ENCODE measurements at places on chromosomes 11 and 22. TPM values are rescaled to one million over a fixed set of nuclear protein-coding genes. Genes with fewer than 3 reads are reported as not detected.
A peak's percentile ranks its signal among the peaks of the same experiment; 100 is the strongest.

Gene RASD2
- 20.6 TPM for polyA plus RNA-seq

Gene OR1S2
- polyA plus RNA-seq: not detected

GRCh38 chr22:38963872-38964271, 6.5 kb downstream of the APOBEC3A start:
- H3K4me1 ChIP-seq: no peaks in the 10 kb centered on the region
- no peaks in the 10 kb centered on the region for H3K27me3 ChIP-seq
- H3K4me3 ChIP-seq: no peak overlapping the region
- no peak overlapping the region for H3K27ac ChIP-seq
- H3K36me3 ChIP-seq: no peaks in the 10 kb centered on the region

DNA sequence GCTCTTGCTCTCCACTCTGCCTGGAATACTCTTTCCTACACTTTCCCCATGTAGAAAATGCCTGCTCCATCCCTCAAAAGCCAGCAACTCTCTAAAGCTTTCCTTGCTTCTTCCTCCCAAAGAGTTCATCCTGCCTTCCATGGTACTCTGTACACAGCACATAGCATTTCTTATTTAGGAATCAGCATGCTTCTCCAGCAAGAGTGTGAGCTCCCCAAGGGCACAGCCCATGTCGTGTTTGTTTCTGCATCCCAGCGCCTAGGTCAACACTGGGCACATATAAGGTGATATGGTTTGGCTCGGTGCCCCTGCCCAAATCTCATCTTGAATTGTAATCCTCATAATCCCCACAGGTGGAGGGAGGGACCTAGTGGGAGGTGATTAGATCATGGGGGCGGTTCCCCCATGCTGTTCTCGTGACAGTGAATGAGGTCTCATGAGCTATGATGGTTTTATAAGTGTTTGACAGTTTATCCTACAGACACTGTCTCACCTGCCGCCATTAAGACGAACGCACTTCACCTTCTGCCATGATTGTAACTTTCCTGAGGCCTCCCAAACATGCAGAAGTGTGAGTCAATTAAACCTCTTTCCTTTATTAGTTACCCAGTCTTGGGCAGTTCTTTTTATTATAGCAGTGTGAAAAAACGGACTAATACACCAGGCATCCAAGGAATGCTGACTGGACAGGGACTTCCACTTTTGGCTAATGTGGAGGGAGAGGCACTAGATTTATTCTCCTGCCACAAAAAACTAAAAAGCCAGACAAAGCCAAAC, 8.2 kb downstream of the VPS37C start:
- H3K27me3 ChIP-seq: no peaks in the 10 kb centered on the region
- no peak overlapping the region for H3K4me3 ChIP-seq
- DNase-seq: peak; percentile 56
- H3K36me3 ChIP-seq: no peaks in the 10 kb centered on the region

- H3K27me3 ChIP-seq: peaks cover 33% of the 10 kb centered on the region
- H3K4me3 ChIP-seq: no peak overlapping the region
- H3K4me1 ChIP-seq: no peaks in the 10 kb centered on the region
These were observed 959.1 kb downstream of the BRD1 start for GRCh38 chr22:48868554-48868953.

GRCh38 chr22:40244586-40244985, 66.9 kb downstream of the TNRC6B start:
- H3K4me1 ChIP-seq: no peaks in the 10 kb centered on the region
- H3K27me3 ChIP-seq: no peaks in the 10 kb centered on the region

- H3K27ac ChIP-seq: no peak overlapping the region
- DNase-seq: no peak
- H3K27me3 ChIP-seq: no peaks in the 10 kb centered on the region
- no peak overlapping the region for H3K4me3 ChIP-seq
These were observed 39.4 kb downstream of the C22orf42 start for GRCh38 chr22:32119568-32120235.

- H3K4me3 ChIP-seq: no peak overlapping the region
- H3K4me1 ChIP-seq: no peaks in the 10 kb centered on the region
- H3K36me3 ChIP-seq: no peaks in the 10 kb centered on the region
- no peak overlapping the region for H3K27ac ChIP-seq
- no peaks in the 10 kb centered on the region for H3K27me3 ChIP-seq
These were observed 142.4 kb downstream of the KIF18A start for GRCh38 chr11:27965559-27965958.

DNA sequence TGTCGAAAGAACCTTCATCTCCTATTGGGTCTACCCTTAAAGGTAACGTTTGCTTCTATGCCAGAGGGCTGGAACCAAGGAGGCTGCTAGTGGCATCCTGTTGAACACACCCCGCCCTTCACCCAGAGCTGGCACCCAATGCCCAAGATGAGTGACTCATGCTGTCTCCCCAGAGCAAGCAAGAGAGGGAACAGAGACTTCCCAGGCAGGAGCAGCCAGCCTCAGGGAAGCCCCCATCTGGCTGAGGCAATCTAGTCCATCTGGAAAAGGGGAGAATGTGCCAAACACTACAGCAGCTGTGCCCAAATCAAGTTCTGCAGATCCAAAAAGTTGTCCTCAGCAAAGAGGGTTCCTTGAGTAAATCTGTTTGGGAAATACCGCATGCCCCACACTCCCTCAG, 91.9 kb upstream of the TP53I11 start:
- no peaks in the 10 kb centered on the region for H3K27me3 ChIP-seq
- no peaks in the 10 kb centered on the region for H3K4me1 ChIP-seq
- H3K36me3 ChIP-seq: no peaks in the 10 kb centered on the region

DNA sequence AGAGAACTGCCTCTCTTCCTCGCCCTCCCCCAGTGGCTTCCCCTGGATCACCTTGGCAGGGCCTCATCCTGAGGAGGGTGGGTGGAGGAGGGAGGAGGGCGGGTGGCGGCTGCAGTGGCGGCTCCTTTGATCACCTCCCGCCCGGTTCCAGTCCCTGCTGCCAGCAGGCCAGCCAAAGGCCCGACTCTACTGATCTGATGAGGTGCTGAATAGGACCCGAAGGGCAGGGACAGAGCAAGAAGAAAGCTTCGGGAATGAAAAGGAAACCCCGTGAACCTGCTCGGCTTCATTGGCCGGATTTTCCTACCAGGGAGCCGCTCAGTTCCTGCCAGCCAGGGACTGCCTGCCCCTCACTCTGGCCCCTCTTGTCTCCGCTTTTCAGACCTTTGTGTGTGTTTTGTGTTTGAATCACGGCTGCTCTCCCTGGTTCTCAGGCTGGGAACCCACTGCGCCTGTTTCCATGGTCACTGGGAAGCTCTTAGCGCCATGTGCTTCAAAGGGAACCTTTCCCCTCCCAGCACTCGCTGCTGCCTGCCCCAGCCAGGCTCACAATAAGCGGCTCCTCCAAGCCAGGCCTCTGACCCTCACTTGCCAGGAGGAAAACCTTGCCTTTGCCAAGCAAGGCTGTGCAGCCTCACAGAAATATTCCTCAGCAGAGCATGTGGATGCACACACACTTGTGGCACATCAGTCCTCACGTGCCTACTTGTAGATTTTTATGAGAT, 56.8 kb downstream of the C22orf31 start:
- DNase-seq: no peak
- H3K36me3 ChIP-seq: no peaks in the 10 kb centered on the region
- peaks cover 18% of the 10 kb centered on the region for H3K4me1 ChIP-seq

DNA sequence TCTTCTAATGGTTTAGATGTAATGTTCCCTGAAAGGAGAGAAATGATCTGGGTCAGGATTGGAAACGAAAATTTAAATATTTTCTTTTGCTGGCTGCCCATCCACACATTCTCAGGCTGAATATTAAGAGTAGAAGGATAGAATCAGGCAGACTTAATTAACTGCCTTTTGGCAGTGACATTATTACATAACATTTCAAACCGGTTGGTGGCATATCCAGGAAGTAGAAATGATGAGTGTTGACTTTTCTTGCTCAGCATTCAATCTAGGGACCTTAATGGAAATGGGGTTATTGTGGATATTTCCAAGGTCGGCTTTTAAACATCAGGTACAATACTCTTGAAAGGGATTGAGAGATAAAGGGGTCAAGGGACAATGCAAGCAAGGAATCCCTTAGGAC, 677.4 kb upstream of the ARHGAP42 start:
- no peak overlapping the region for H3K4me3 ChIP-seq
- H3K36me3 ChIP-seq: no peaks in the 10 kb centered on the region
- H3K27ac ChIP-seq: no peak overlapping the region
- no peaks in the 10 kb centered on the region for H3K27me3 ChIP-seq

DNA sequence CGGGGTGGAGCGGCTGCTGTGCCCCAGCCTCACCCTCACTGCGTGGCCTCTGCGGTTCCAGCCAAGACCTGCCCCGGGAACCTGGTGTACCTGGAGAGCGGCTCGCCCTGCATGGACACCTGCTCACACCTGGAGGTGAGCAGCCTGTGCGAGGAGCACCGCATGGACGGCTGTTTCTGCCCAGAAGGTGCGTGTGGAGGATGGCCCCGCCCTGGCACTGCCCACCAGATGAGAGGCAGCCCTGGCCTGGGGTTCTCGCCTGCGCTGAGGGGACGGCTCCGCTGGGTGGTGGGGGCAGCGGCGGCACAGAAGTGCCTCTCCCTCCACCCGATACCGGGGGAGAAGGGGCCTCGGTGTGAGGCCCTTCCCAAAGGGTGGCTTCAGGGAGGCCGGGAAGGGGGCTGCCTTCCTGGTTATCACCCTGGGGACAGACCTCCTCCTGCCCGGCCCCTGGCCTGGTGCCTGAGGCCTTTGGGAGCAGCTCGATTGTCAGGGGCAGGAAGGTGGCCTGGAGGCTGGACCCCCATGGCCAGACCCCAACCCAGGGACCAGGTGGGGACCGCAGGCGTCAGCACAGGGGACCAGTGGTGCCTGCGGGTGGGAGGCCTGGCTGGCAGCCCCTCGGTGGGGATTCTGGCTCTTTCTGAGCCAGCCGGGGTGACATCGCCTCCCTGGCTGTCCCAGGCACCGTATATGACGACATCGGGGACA, 7.1 kb downstream of the MUC2 start:
- no peak overlapping the region for H3K27ac ChIP-seq
- H3K4me1 ChIP-seq: no peaks in the 10 kb centered on the region
- DNase-seq: peak; percentile 61
- no peak overlapping the region for H3K4me3 ChIP-seq

- no peak for DNase-seq
- H3K36me3 ChIP-seq: no peaks in the 10 kb centered on the region
- H3K4me1 ChIP-seq: no peaks in the 10 kb centered on the region
- H3K27ac ChIP-seq: no peak overlapping the region
These were observed 121.5 kb downstream of the FAM76B start for GRCh38 chr11:95668131-95668530.

- no peaks in the 10 kb centered on the region for H3K4me1 ChIP-seq
- DNase-seq: peak; percentile 70
- no peak overlapping the region for H3K27ac ChIP-seq
- no peaks in the 10 kb centered on the region for H3K36me3 ChIP-seq
- peak overlapping the region; percentile 39 for H3K4me3 ChIP-seq
- H3K27me3 ChIP-seq: peaks cover 35% of the 10 kb centered on the region
These were observed 7.1 kb upstream of the FLI1 start for GRCh38 chr11:128686745-128687177.

GRCh38 chr22:23220485-23221350, 40.4 kb downstream of the BCR start:
- no peak overlapping the region for H3K4me3 ChIP-seq
- no peaks in the 10 kb centered on the region for H3K36me3 ChIP-seq
- H3K27me3 ChIP-seq: no peaks in the 10 kb centered on the region
- no peak overlapping the region for H3K27ac ChIP-seq

DNA sequence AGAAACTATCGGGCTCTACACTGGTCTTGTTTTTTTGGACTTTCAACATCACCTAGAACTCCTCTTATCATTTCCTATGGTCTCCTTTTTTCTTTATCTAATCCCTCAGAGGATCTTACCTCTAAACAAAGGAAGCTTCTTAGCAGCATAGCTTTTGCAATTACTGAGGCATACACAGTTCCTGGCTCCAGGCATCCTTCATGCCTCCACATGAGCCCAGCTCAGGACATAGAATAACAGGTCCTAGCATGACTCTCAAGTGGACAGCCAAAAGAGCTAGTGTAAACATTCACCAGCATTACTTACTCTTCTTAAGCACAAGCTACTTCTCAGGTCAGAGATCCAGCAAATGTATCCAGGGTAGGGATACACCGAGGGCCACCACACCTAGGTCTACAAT, 17.1 kb downstream of the CFAP300 start:
- H3K27me3 ChIP-seq: no peaks in the 10 kb centered on the region
- H3K4me3 ChIP-seq: no peak overlapping the region
- no peaks in the 10 kb centered on the region for H3K36me3 ChIP-seq
- H3K27ac ChIP-seq: no peak overlapping the region

GRCh38 chr22:48846200-48846599, 981.5 kb downstream of the BRD1 start:
- H3K36me3 ChIP-seq: no peaks in the 10 kb centered on the region
- H3K27me3 ChIP-seq: no peaks in the 10 kb centered on the region
- no peaks in the 10 kb centered on the region for H3K4me1 ChIP-seq
- no peak overlapping the region for H3K27ac ChIP-seq

DNA sequence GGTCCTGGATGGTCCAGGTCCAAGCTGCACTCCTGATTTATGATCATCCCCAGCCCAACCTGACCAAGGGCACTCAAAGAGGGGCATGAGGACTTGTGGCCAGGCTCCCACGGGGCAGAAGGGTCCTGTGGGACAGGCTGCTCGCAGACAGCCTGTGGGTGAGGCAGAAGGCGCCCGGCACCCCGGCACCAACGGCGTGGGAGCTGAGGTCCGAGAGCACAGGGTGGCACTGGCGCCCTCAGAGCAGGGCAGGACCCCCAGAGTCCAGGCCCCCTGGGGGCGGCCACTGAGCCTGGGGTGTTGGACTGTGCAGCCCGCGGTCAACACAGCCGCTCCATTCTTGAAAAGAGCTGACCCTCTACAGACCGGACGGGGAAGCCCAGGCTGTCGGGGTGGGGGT, 3.3 kb downstream of the IL17REL start:
- peaks cover 47% of the 10 kb centered on the region for H3K27me3 ChIP-seq
- no peaks in the 10 kb centered on the region for H3K36me3 ChIP-seq
- no peak overlapping the region for H3K4me3 ChIP-seq
- H3K27ac ChIP-seq: no peak overlapping the region
- no peak for DNase-seq

DNA sequence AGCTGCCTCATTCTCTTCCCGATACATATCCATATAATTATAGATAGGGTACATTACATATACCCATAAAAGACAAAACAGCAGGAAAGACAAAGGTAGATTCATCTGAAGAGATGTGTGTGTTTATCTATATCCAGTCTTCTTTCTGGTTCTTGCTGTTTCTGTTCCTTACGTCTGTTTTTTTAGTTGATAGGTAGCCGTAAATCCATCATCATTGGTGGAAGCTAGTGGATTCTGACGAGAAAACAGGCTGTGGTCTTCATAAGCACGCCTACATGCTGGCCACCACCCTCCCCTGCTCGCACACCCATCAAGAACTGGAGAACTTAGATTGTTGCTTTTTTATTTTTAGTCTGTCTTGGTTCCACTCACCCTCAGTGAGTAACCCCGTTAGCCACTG, 51.6 kb downstream of the ARFGAP2 start:
- no peaks in the 10 kb centered on the region for H3K36me3 ChIP-seq
- H3K4me3 ChIP-seq: no peak overlapping the region
- no peak for DNase-seq
- no peak overlapping the region for H3K27ac ChIP-seq
- H3K27me3 ChIP-seq: no peaks in the 10 kb centered on the region

- no peak for DNase-seq
- no peaks in the 10 kb centered on the region for H3K4me1 ChIP-seq
- H3K27me3 ChIP-seq: no peaks in the 10 kb centered on the region
- H3K27ac ChIP-seq: no peak overlapping the region
- H3K4me3 ChIP-seq: no peak overlapping the region
These were observed 11.6 kb upstream of the DLAT start for GRCh38 chr11:112013497-112014164.

GRCh38 chr22:33889748-33890147, 30.5 kb downstream of the LARGE1 start:
- no peaks in the 10 kb centered on the region for H3K36me3 ChIP-seq
- no peak overlapping the region for H3K4me3 ChIP-seq
- peaks cover 46% of the 10 kb centered on the region for H3K4me1 ChIP-seq
- H3K27ac ChIP-seq: no peak overlapping the region

GRCh38 chr11:61567286-61568061, 13.4 kb downstream of the SYT7 start:
- no peak overlapping the region for H3K4me3 ChIP-seq
- no peak overlapping the region for H3K27ac ChIP-seq
- H3K4me1 ChIP-seq: no peaks in the 10 kb centered on the region
- H3K36me3 ChIP-seq: no peaks in the 10 kb centered on the region
- H3K27me3 ChIP-seq: no peaks in the 10 kb centered on the region
